ENCODE measurements at places on chromosomes 7 and 10.

- peak; percentile 96 for DNase-seq
These were observed 140.5 kb downstream of the PRKAG2 start for GRCh38 chr7:151736403-151736909.

GRCh38 chr10:61989995-61990760, 88.7 kb downstream of the ARID5B start:
- DNase-seq: peak; percentile 13

DNA sequence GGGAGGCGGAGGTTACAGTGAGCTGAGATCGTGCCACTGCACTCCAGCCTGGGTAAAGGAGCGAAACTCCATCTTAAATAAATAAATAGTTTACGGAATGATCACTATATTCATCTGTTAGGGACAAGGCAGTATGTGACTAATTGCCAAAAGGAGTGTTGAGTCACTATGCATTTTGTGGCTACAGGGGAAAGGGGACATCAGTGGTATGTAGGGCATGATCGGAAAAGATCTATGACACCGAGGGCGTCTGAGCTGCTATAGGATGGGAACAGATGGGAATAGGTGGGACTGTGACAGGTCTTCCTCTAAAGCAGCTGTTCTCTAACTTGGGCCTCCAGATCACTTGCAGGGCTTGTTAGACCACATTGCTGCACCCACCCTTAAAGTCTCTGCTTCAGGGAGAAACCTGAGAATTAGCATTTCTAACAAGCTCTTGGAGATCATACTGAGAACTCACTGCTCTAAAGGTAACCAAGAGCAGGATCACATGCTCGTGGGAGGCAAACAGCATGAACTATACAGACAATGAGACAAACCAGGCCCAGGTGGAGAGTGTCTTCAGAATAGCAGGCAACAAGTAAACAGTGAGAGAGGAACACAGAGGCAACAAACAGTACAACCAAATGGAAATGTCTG, 65.1 kb upstream of the ITGA8 start:
- DNase-seq: no peak

- DNase-seq: no peak
These were observed 828 bp downstream of the OGDHL start for GRCh38 chr10:49761201-49761788.

DNA sequence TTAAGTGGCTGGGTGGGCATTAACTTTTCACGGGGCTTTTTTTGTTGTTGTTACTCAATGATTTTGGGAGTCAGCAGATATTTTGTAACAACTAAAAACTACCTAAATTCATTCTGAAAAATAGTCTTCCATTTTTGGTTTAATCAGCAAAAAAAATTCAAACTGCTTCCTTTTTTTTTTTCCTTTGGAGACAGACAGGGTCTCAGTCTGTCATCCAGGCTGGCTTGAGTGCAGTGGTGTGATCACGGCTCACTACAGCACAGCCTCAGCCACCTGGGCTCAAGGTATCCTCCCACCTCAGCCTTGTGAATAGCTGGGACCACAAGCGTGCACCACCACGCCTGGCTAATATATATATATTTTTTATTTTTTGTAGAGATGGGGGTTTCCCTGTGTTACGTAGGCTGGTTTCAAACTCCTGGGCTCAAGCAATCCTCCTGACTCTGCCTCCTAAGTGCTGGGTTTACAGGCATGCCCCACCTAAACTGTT, 36.5 kb downstream of the SKIDA1 start:
- no peak for DNase-seq

- DNase-seq: no peak
These were observed 525.1 kb upstream of the IGFBP3 start for GRCh38 chr7:46446151-46446550.

- DNase-seq: peak; percentile 36
These were observed 349.4 kb downstream of the EXOC4 start for GRCh38 chr7:133602291-133602690.

GRCh38 chr7:107118109-107118900, 50.5 kb upstream of the HBP1 start:
- DNase-seq: peak; percentile 31

DNA sequence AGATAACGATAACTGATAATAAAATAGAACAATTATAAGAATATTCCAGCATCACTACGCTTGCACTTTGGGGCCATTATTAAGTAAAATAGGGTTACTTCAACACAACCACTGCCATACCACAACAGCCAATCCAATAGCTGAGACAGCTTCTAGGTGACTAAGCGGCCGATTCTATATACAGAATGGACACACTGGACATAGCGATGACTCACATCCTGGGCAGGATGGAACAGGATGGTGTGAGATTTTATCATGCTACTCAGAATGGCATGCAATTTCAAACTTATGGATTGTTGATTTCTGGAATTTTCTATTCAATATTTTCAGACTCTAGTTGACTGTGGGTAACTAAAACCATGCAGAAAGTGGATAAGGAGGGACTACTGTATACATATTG, 920.9 kb downstream of the LRMDA start:
- peak; percentile 82 for DNase-seq

DNA sequence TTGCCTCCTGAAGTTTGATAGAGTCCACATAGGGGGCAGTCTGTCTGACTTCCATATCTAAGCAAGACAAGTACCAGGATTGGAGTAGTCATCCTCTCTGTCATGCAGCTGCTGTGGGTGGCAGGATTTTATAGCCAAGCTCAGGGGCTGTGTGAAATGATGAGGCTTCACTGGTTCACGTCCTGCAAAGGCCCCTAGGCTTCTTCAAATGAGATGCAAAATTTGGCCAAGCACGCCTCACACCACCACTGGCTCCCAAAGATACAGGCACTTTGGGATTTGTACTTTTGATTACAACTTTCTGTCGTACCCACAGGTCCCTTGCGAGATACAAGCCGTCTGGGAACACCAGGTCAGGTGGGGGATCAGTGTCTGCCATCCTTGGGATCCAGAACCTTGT, 67.1 kb downstream of the WDFY4 start:
- no peak for DNase-seq

DNA sequence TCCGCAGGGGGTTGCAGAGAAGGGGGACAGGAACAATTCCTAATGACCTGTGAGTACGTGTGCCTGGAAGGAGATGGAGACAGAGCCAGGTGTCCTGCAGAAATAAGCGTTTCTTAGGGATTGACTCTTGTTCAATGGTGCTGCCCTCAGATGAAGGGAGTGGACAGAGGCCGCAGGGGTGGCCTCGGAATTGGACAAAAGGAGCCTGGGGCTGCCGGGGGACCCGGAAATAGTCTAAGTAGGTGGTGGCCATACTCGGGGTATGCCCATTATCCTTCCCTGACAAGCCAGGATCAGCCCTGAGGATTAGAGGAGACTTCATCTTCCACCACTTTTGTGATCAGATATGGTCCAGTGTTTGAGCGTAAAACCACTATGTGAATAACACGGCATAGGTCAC, 39.2 kb downstream of the ELFN1 start:
- no peak for DNase-seq

DNA sequence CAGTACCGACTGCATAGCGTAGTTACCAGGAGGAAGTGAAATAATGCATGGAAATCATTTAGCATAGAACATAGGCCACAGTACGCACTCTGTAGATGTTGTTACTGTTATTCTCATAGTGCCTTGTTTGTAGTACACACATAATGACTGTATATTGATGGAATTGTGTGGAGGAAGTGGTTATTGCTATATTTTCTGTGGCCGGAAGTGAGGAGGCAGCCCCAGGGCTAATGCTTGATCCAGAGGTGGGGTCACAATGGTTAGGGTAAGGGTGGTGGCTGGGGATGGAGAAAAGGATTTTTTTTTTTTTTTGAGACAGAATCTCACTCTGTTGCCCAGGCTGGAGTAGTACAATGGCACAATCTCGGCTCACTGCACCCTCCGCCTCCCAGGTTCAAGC, 4.5 kb upstream of the MGAM start:
- no peak for DNase-seq

- DNase-seq: peak; percentile 66
These were observed 145.0 kb upstream of the CALCR start for GRCh38 chr7:93719546-93719945.

DNA sequence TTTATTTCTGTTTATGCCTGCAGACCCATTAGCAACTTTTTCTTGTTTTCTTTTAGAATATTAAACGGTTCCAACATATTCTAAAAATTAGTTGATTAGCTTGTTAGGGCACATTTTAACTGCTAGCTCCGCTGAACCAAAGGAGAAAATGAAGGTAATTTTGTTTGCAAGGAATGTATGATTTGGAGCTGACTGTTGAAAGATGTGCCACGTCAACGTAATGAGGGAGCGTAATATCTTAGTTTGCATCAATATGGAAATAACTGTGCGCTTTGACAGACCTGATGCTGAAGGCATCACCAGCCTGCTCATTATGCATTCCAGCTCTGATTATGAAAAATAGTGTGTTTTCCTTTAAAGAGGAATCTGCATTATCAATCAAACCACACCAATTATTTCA, 102.0 kb upstream of the CTBP2 start:
- DNase-seq: no peak

DNA sequence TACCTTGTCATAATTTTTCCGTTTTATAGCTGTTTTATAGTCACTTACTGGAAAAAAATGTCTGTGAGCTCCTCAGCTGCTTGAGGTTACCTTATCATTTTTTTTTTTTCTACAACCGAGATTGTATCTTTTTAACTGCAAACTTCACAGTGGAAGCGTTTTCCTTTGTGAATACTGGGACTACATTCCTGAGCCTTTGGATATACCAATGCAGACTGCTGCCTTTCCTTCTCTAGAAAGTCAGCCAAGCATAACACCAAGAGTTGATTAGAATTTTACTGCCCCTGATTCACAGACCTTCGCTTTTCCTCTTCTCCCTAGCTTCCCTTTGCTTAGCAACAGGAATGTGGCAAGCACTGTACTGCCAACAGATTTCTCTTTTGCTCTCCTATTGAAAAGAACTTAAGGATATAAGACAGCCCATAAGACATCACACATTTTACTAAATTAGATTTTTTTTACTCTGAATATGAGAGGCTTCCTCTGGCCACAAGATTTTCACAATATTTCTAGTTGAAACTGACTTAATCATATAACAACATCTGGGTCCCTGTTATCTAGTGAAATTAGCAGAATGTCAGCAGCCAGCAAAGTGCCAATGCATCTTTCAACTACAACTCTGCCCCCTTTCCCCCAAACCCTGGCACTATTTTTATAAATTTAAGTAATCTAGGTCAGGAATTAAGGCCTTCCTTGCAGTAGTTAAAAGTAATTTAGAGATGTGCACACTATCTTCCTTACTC, 170.6 kb downstream of the PRKG1 start:
- peak; percentile 81 for DNase-seq

DNA sequence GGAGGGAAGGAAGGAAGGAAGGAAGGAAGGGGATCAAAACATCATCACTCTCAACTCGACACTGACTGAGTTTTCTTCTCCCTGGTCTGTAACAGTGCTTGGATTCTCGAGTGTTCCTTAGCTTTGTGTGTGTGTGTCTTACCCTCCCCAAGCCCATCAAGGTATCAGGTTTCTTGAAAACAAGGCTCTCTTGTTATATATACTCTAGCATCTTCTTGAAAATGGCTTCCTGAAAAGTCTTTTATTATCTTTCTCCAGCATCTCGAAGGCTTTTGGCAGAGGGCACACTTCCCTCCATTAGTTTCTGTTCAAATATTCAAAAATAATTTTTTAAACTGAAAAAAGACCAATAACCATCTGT, 13.4 kb downstream of the SERPINE1 start:
- no peak for DNase-seq

DNA sequence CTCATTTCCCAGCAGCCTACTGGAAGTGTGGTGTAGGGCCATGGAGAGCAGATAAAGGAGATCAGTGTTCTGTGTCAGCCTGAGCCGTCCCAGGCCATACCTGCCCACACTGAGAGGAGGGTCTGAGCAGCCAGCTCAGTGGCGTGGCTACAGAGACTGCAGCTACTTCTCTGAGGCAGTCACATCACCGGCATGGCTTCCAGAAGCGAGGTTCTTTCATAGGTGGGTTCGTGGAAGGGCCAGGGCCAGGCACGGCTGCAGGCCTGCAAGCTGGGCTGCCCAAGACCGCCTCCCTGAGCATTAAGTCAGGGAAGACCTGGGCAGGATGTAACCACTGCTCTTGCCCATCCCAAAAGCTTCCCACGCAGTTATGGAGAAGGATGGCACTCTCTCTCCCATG, 34.9 kb downstream of the LDB3 start:
- DNase-seq: no peak

- no peak for DNase-seq
These were observed 162.3 kb downstream of the CCDC3 start for GRCh38 chr10:12838995-12839927.

DNA sequence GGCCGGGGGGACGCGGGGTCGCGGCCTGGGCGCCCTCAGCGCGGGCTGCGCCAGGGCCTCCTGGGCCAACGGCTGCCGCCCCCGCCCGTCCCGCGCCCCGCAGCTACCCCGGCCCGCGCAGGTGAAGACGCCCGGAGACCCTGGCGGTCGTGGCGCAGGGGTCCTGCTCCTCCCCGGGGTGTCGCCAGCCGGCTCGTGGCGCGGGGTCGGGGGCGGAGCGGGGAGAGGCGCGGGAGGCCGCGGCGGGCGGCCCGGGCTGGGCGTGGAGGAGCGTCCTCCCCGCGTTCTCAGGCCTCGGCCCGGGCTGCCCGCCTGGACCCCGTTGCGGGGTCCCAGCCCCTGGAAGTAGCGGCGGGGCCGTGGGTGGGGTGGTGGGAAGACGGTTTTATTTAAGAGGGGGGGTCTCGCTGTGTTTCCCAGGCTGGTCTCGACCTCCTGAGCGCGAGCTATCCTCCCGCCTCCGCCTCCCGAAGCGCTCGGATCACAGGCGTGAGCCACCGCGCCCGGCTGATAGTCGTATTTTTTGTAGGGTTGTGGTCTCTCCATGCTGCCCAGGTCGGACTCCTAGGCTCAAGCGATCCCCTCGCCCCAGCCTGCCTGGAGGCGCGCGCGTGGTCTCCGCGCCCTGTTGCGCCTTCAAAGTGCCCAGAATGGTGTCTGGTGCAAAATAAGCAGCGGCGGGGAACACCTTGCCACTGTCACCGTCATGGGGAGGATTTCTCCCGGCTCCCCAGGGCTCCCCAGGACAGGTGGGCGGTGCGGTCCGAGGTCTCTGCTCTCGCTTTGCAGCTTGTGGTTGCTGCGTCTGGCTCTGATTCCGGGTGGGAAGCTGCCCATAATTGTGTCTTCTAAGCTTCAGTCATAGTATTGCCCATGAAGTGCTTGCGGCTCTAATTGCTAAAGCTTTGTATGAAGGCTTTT, 15.3 kb upstream of the SUN1 start:
- DNase-seq: no peak

DNA sequence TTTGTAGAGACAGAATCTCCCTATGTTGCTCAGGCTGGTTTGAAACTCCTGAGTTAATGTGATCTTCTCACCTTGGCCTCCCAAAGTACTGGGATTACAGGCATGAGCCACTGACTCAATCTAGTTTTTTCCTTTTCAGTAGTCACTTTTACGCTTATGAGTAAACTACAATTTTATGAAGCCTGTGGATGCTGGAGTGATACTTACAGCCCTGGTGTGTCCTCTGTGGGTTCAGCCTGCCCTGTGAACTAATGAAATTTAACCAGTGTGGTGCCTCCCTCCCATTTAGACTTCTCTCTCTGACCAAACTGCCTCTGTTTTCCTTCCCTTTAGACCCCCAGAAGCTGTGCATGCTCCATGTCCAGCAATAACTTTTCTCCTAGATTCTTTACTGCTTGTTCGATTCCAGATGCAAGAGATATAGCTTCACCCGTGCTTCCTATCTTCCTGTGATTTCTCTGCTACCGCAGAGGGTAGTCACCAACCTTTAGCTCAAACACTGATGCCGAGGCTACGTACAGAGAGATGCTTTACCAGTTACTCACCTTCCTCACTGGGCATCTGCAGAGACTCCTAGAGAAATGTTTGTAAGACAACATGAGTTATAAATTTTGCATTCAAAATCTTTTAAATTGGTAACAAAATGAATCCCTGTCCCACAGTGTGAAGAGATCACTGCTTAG, 90.8 kb downstream of the KIAA1217 start:
- peak; percentile 79 for DNase-seq
